ENCODE measurements at places on chromosomes 1 and 21. TPM values are rescaled to one million over a fixed set of nuclear protein-coding genes. Genes with fewer than 3 reads are reported as not detected.

GRCh38 chr1:39098546-39099250, 72.5 kb downstream of the NDUFS5 start:
- ATAC-seq, result peak; percentile 78
- no peaks in the 10 kb centered on the region for H3K36me3 ChIP-seq
- no peaks in the 10 kb centered on the region for H3K27me3 ChIP-seq
- H3K4me1 ChIP-seq, result no peaks in the 10 kb centered on the region
- peak overlapping the region; percentile 18 for H3K27ac ChIP-seq

DNA sequence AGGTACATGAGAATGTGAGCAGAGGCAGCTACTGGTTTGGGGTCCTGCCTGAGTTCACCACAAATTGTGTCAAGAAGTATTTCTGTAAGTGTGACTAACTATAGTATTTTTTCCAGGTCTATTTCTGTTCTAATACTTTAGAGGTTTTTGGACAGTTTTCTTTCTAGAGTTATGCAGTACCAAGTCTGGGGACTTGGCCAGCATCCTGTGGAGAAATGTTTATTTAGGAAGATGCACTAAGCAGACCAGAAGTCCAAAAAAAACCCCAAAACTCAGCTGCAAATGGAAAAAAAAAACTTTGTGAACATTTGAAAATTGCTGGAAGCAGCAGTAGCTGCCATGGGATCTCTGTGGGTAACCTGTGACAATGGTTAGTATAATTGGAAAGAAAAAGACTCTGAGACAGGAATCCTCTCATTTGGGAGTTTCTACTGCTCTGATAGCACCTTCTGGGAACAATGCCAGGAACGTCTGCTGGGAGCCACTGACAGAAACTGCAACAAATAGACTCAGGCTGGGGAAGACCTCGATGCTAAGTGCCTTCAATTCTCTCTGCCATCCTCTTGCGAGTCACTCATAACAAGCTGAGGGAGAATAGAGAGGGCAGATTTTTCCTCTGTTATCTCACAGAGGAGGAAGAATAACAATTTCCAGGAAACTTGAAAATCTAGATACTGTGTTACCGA, 37.6 kb downstream of the OR10R2 start:
- H3K4me1 ChIP-seq, result no peaks in the 10 kb centered on the region
- no peak for ATAC-seq
- H3K4me3 ChIP-seq, result no peak overlapping the region
- H3K27ac ChIP-seq, result no peak overlapping the region

DNA sequence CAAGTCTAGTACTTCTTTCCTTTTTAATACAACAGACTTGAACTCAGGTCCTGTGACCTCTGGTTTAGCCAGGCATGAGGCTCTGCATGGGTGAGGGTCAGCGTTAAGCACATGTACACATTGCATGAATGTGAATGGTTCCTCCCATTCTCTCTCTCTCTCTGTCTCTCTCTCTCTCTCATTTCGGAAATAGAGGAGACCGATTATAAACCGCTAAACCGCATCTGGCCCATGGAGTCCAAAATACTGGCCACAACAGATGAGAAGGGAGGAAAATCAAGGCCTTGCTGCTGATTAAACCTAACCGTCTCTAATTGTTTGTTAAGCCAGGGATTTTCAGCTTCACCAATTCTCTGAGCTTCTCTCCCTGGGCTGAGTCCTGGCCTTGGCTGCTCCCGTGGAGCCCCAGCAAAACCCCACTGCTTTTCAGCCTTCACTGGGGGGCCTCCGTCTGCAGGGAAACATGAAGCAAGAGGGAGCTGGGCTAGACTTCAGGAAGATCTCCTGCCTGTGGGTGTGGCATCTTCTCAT, 6.6 kb downstream of the RSPO1 start:
- H3K27me3 ChIP-seq, result peaks cover 94% of the 10 kb centered on the region
- H3K27ac ChIP-seq, result no peak overlapping the region
- H3K36me3 ChIP-seq, result no peaks in the 10 kb centered on the region
- ATAC-seq, result no peak
- H3K4me1 ChIP-seq, result no peaks in the 10 kb centered on the region

DNA sequence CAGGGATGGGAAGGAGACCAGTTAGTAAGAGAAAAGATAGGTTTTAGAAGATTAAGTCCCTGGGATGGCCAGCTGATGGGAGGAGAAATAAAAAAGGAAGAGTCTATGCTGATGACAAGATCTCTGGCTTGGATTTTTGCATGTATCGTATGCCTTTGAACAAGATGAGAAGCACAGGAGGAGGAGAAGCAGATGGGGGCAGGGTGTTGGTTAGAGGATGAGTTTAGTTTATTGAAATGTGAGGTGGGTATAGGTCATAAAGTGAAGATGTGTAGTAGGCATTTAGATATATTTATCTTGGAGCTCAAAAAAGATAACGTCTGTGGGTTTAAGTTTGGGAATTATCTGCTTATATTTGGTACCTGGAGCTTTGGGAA, 1.4 kb downstream of the TIPRL start:
- ATAC-seq, result no peak
- no peaks in the 10 kb centered on the region for H3K36me3 ChIP-seq
- peaks cover 16% of the 10 kb centered on the region for H3K4me1 ChIP-seq
- peak overlapping the region; percentile 55 for H3K27ac ChIP-seq

DNA sequence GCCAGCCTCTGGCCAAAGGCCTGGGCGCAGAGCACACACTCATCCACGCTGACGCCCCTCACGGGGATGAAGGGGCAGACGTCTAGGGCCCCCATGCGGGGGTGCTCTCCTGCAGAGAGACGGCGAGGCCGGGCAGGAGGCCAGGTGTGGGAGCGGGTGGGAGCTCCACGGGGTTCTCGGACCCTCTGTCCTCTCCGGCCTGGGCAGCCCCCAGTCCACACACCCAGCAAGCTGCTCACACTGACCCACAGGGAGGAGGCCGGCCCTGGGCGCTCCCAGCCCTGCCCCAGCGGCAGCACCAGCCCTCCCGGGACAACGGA, 2.5 kb downstream of the FTCD start:
- peaks cover 8% of the 10 kb centered on the region for H3K4me1 ChIP-seq
- ATAC-seq, result peak; percentile 19
- H3K27ac ChIP-seq, result no peak overlapping the region

DNA sequence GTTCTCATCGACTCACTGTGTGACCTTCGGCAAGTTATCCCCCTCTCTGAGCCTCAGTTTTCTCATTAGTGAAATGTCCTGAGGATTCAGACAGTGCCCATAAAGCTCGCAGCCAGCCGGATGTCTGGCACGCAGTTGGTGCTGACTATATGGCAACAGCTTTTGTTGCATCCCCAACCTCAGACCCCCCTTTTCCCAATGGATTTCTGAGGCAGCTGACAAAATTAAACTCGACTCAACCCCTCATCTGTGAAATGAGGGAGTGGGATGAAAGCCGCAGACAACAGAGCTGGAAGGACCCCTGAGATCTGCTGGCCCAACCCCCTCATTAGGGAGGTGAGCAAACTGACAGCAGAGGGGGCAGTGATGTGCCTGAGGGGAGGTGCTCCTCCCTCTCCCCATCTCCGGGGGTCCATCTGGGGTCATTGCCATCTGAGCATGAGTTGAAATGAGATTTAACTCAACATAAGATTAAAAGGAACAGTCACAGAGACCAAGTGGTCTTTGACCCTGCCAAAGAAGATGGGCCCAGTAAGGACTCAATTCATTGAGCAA, 40.4 kb downstream of the NKAIN1 start:
- H3K27ac ChIP-seq, result no peak overlapping the region
- H3K36me3 ChIP-seq, result no peaks in the 10 kb centered on the region
- no peak for ATAC-seq
- no peaks in the 10 kb centered on the region for H3K4me1 ChIP-seq
- H3K4me3 ChIP-seq, result no peak overlapping the region
- peaks cover 14% of the 10 kb centered on the region for H3K27me3 ChIP-seq

GRCh38 chr1:230348386-230349019, 77.6 kb downstream of the PGBD5 start:
- H3K4me3 ChIP-seq, result no peak overlapping the region
- H3K4me1 ChIP-seq, result no peaks in the 10 kb centered on the region
- H3K36me3 ChIP-seq, result no peaks in the 10 kb centered on the region
- H3K27me3 ChIP-seq, result no peaks in the 10 kb centered on the region
- H3K27ac ChIP-seq, result peak overlapping the region; percentile 29

DNA sequence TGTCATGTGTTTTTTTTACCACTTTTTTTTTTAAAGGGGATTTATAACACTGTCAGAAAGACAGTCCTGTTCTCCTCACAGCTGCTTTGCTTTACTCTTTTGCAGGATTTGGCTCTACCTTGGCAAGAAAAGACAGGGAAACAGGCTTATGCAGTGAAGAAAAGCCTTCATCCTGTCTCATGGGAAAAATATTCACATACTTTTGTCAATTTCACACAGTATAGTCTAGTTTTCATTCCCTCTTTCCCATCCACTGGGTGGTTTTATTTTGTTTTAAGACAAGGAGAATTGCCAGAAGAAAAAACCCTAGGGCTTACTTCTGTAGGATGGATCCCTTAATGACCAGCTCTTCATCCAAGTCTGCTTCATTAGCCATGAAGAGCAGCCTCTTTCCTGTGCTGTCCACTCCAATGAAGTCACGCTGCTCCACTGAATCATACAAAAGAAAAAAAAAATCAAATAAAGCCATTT, 60.0 kb downstream of the EIF2B3 start:
- ATAC-seq, result no peak
- no peaks in the 10 kb centered on the region for H3K27me3 ChIP-seq
- peaks cover 15% of the 10 kb centered on the region for H3K36me3 ChIP-seq
- no peak overlapping the region for H3K4me3 ChIP-seq

DNA sequence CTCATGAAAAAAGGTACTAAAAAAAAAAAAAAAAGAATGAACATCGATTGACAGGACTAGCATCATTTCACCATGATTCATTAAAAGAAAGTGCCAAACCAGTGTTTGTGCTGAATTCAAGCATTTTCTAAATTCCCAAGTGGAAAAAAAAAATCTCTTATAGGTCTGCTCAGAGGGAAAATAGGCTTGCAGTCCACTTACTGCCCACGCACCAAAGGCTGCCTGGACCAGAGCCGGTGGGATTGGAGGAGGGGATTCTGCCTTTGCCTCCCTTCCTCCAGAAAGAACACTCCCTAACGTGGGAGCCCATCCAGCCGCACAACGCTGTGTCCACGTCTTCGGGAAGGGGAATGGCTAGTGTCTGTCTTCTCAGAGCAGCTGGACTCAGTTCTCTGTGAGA, 5.5 kb upstream of the TRAPPC10 start:
- no peak for ATAC-seq
- H3K36me3 ChIP-seq, result no peaks in the 10 kb centered on the region
- H3K27me3 ChIP-seq, result no peaks in the 10 kb centered on the region
- H3K27ac ChIP-seq, result peak overlapping the region; percentile 51

GRCh38 chr1:14521622-14522021, 76.9 kb upstream of the KAZN start:
- H3K4me3 ChIP-seq, result no peak overlapping the region
- no peak for ATAC-seq
- no peaks in the 10 kb centered on the region for H3K36me3 ChIP-seq
- no peak overlapping the region for H3K27ac ChIP-seq

DNA sequence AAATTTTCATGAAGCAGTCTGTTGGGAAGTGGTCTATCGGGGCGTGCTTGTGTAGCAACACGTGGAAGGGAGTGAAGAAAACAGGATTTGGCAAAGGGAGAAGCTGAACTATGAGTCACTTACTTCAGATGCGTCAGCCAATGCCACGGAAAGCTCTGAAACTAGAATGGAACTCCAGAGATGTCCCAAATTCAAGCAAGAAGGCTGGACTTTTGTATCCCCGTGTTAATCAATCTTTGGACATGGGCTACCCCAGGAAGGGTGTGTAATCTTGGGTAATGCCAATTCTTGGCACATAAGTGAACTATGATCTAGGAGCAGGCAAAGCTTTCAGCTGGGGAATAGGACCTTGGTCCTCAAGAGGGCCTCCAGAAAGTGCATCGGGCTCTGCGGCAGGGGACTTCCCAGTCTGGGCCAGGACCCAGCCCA, 102.6 kb downstream of the ADSS2 start:
- ATAC-seq, result peak; percentile 77
- no peak overlapping the region for H3K27ac ChIP-seq
- H3K36me3 ChIP-seq, result no peaks in the 10 kb centered on the region
- H3K4me3 ChIP-seq, result no peak overlapping the region
- H3K27me3 ChIP-seq, result no peaks in the 10 kb centered on the region

- no peak overlapping the region for H3K27ac ChIP-seq
- ATAC-seq, result no peak
- H3K4me1 ChIP-seq, result peaks cover 60% of the 10 kb centered on the region
- no peaks in the 10 kb centered on the region for H3K36me3 ChIP-seq
- H3K27me3 ChIP-seq, result no peaks in the 10 kb centered on the region
Observed at GRCh38 chr1:231393668-231394067, 28.4 kb downstream of the EGLN1 start.

- no peak overlapping the region for H3K27ac ChIP-seq
- H3K4me1 ChIP-seq, result no peaks in the 10 kb centered on the region
- H3K36me3 ChIP-seq, result no peaks in the 10 kb centered on the region
- H3K27me3 ChIP-seq, result no peaks in the 10 kb centered on the region
Observed at GRCh38 chr1:232786845-232787455, 18.3 kb upstream of the MAP10 start.

GRCh38 chr1:201007481-201007880, 16.0 kb downstream of the KIF21B start:
- H3K4me3 ChIP-seq, result no peak overlapping the region
- H3K4me1 ChIP-seq, result no peaks in the 10 kb centered on the region
- ATAC-seq, result no peak
- H3K27ac ChIP-seq, result no peak overlapping the region
- peaks cover 21% of the 10 kb centered on the region for H3K27me3 ChIP-seq

GRCh38 chr1:155910621-155911121, 478 bp downstream of the RIT1 start:
- H3K27ac ChIP-seq, result peak overlapping the region; percentile 95
- ATAC-seq, result peak; percentile 74
- H3K4me3 ChIP-seq, result peak overlapping the region; percentile 99
- H3K36me3 ChIP-seq, result peaks cover 11% of the 10 kb centered on the region
- no peaks in the 10 kb centered on the region for H3K27me3 ChIP-seq
- H3K4me1 ChIP-seq, result peaks cover 3% of the 10 kb centered on the region

DNA sequence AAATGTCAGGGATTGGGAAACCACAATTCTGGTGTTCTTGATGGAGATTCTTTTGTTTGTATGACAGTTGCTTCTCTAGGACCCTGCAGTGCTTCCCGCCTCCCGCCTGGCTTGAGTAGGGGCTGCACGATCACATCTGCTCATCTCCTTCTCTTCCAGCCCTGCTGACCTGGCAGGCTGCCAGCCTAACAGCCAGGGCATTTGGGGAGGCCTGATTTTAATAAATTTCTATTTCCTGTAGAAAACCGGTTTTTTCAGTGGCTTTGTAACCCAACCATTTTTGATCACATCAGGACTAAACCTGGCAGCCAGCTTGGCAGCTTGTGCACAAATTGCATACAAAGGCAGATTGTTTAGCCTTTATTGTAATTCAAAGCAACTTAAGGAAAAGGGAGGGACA, 78.9 kb downstream of the UBE2U start:
- ATAC-seq, result no peak
- H3K4me1 ChIP-seq, result no peaks in the 10 kb centered on the region
- no peak overlapping the region for H3K4me3 ChIP-seq
- H3K36me3 ChIP-seq, result no peaks in the 10 kb centered on the region
- no peak overlapping the region for H3K27ac ChIP-seq
- no peaks in the 10 kb centered on the region for H3K27me3 ChIP-seq

Gene SPATA46
- not detected for total RNA-seq

Gene SLAMF7
- total RNA-seq, result not detected

Gene PEAR1
- total RNA-seq, result 7.0 TPM

Gene PAQR6
- total RNA-seq, result 1.7 TPM

Gene GSTM1
- total RNA-seq, result not detected

Gene HES2
- not detected for total RNA-seq

Gene NDUFS5
- total RNA-seq, result 553 TPM

Gene SYT2
- total RNA-seq, result 0.59 TPM

Gene CFHR5
- total RNA-seq, result not detected

All from gastroesophageal sphincter (tissue), 4 donors.